NT2/D1 (cell line): ENCODE measurements at places on chromosomes 12 and 14.

DNA sequence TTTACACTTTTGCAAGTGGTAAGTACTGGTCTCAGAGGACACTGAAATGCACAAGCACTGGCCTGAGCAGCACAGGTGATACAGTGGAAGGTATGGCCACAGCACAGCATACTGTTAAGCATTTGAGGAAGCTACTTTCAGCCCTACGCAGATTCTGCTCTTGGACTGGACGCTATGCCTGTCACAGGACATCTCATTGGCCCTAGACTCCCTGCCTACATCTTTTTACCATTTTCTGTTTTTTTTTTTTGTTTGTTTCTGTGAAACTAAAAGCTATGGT lies 144.2 kb upstream of the ABCD2 start:
- no peak for DNase-seq

GRCh38 chr12:46187023-46187422 lies 81.8 kb downstream of the SLC38A1 start:
- DNase-seq: no peak

DNA sequence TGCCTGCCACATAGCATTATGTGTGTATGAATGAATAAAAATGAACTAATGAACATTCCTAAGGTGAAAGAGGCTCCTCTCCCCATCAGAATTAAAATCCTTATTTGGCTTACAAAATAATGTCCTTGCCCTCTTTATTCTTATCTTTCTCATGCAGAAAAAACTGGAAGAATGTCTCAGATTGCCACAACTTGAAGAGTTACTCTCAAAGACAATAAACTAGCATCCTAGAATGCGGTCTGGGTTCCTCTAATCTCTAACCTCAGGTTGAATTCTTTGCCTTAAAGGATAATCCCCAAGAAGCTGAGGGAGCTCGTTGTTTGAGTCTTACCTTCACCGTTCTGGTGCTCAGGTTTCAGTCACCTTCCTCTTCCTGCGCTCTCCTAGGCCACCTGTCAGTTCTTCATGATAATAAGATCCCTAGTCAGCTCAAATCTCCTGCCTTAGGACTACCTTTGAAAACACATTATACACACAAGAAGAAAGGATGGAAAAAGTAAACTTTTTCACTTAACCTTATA lies 147.1 kb downstream of the PHLDA1 start:
- DNase-seq: no peak

DNA sequence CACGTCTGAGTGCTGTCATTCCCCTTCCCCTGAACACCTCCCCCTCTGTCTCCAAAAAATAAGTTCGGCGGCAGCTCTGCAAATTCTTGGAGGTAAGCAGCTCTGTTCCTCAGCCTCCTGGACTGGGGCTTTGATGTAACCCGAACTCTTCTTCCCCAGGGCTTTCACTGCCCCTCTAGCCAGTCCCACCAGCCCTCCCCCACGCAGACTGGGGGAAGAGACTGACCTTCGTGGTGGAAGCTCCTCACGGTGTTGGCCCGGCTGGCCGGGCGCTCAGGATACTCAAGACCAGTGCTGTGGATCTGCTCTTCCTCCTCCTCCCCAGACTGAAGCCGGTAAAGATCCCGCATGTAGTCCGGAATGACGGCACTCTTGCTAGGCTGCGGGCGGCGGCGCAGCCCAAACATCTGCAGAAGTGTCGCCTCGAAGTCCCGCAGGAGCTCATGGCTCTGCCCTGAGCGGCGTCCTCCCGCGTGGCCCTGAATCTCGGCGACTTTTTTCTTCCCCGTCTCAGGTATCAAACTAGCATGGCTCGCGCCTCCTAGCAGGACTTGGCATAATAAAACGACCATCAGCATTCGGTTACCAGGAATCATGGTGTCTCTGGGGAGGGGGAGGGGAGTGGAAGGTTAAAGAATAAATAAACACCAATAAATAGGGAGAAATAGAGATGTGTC lies 4.9 kb downstream of the BMP4 start:
- no peak for DNase-seq

DNA sequence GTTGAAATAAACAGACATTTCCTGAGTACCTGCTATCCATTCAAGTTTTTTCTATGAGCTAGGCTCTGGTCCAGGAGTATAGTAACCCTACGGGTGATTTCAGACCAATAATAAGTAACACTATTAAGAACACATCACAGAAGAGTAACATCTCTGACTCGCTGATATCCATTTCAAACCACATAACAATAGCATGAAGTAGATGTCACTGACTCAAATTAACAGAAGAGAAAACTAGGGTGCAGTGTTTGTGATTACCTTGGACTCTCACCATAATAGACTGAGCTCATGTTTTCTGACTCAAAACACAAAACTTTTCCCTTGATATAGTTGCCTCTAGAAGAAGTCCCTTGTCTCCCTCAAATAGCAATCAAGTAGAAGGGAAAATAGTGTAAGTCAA lies 423.0 kb downstream of the DIO2 start:
- no peak for DNase-seq

DNA sequence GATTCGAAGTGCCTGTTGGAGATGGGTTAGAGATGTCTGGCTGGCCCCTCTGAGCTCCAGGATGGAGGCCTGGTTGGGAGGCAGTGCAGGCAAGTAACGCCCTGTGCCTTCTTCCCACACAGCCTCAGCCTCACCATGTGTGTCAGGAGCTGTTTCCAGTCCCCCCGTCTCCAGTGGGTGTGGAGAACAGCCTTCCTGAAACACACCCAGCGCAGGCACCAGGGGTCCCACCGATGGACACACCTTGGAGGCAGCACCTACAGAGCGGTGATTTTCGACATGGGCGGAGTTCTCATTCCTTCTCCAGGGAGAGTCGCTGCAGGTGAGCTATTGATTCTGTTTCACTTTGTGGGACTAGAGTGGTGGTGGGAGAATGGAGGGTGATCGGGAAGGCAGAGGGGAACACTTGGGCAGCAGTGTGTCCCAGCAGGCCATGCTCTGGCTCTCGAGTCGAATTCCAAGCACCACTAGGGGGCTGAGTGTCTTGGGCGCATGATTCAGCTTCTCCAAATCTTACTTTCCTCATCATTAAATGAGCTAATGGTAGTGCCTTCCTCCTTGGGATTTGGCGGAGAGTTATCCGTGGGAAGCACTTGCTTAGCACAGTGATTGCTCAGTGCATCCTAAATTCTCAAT lies 6.8 kb downstream of the ACAD10 start:
- DNase-seq: no peak

DNA sequence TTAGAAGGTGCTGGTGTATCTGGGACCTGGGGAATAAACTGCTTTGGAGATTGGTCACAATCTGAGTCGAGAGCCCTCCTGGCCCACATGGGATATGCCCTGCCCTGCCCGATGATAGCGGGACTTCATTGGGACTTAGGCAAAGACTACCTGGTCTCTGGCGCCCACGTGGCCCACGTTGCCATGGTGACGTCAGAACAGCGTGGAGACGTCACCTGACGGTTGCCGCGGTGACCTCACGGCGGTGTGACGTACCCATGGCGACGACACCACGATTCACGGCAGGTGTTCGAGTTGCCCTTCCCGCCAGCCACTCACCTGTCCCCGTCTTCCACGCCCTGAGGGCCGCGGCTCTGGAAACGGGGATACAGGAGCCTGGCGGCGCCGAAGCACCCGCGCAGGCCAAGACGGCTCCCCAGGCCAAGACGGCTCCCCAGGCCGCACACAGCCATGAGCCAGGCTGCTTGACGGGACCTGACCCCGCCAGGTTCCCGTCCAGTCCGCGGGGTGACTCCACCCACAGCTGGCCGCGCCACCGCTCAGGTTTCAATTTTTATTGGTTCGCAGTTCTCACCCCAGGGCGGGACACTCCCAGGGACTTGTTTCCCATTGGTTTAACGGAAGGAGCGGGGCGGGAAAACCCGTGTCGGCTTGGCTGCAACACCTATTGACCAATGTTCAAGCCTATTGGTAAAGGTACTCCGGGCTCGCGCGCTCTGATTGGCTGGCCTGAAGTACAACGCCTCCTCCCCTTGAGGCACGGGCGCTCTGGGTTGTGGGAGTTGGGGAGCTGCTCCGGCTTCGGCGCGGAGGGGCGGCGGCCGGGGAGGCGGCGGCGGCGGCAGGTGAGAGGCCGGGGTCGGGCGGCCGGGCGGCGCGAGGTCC lies at the start of the genes MMAB and MVK:
TSS of gene MMAB (minus strand) at position 476 of the 885 bp plus-strand sequence. CDS start at position 452, 24 bp downstream.
TSS of gene MVK (plus strand) at position 766 of the 885 bp plus-strand sequence. CDS start 1,029 bp downstream, outside the sequence.
- peak; percentile 99 for DNase-seq

DNA sequence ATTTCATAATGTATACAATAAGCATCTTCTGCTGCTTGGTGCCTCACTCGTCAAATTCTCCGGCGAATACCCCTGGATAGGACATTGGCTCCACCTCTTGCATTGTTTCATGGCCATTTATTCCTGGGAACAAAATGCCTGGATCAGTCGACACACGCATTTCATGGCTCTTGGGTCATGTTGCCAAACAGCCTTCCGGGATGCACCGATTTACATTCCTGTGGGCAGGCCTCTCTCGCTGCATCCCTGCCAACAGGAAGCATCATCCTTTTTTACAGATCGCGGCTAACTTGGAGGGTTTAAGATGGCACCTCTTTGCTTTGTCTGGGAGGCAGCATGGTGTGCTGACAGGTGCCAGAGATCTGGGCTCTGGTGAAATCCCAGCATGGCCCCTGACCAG lies 32.7 kb upstream of the RIMBP2 start:
- DNase-seq: no peak

- no peak for DNase-seq
Measured at GRCh38 chr12:110893956-110894355, 26.4 kb downstream of the MYL2 start.

DNA sequence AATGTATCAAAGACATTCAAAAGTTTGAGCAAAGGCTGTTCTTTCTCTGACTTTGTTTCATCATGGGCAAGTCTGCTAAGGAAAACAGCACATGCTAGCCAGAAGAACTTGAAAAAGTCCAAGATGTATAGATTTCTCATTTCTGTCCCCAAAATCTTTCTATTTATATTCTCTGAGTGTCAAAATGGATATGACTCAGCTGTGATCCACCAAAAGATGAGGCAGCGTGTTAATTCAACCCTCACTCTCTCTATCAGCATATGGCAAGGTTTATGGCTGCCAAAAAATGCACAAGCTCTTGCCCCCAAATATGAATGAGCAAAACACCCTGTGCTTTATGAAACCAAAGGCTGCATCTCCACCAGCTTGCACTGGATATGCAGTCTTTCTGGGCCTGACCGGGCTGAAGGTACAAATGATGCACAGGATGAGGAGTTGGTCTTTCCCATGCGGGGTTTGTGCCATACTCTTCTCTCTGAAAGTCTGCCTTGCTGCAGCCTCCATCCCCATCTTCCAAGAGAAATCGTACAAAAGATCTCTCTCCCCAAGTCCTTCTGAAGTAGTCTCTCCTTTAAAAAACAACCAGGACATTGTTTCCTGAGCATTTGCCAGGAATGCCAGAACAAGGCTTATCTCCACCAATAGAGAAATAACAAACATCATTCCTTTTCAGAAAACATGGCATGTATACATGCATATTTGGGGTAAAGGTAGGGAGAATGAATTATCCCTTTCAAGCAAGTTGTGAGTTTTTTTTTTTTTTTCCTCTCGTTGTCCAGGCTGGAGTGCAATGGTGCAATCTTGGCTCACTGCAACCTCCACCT lies 203.4 kb downstream of the TMX1 start:
- DNase-seq: no peak

DNA sequence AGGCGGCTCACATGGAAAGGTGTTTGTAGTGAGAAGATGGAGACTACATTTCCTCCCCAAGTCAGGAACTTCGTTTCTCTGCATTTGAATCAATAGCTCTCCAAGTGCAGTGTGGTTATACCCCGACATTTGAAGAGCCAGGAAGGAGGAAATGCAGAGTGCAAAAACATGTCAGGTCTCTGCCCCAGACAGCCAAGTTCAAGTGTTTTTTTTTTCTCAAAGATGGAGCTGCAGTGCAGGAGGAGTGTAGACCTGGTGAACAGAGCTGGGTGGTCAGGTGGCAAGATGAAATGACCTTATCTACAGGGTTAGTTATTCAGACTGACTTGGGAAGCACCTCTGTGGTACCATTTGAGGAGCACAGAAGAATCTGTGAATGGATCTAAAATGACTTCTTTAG lies 21.3 kb downstream of the MLXIP start:
- no peak for DNase-seq

DNA sequence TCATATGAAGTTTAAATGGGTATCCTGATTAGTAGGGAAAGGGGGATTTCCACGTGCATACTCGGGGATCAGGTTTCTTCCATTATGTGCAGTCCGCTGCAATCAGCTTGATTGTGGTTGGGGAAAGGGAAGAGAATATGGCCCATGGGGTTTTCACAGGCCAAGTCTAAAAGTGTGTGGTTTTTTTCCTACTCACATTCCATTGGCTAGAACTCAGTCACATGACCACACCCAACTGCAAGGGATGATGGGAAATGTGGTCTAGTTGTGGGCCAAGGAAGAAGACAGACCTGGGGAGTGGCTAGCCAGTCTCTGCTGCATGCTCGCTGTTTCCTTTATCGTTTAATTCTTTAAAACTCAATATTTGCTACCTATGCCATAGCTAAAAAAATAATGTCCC lies 105.1 kb downstream of the PRIMA1 start:
- DNase-seq: no peak

DNA sequence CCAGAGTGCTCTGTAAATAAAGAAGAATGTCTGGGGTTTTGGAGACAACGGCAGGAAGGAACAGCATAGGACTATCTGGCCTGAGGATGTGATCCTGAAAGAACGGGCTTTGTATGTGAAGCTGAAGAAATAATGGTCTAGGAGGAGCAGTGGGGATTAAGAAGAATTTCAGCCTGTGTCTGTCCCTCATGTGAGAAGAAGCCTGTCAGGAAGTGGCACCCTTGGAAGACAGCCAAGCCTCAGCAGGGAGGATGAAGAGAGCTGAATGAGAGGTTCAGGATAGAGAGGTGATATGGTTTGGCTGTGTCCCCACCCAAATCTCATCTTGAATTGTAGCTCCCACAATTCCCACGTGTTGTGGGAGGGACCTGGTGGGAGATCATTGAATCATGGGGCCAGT lies 56.9 kb upstream of the TCL1A start:
- DNase-seq: no peak
